LNCaP clone FGC (cell line): ENCODE measurements at places on chromosomes 2 and 18.

GRCh38 chr2:42567806-42568400 lies 529 bp upstream of the MTA3 start:
- DNase-seq, result no peak

GRCh38 chr2:39737661-39738060 lies 41.4 kb downstream of the THUMPD2 start:
- no peak for DNase-seq

DNA sequence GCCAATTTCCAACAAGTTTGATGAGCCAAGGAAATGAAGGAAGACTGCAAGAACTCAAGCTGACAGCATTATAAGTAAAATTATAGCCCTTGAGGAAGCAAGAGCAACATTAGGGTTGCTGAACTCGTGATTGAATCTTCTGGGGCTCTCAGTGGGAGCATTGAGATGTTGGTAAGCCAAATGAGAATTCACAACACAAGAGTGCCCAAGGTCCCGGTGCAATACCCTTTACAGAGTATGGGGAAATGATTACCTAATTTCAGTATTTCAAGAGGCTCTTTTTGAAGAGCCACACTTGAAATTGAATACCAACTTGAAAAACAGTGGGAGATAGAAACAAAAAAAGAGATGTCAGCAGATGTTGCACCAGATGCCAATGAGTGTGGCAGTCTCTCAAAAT lies 554.5 kb downstream of the STK39 start:
- DNase-seq, result no peak

- no peak for DNase-seq
Observed at GRCh38 chr2:241733391-241734207, 831 bp upstream of the D2HGDH start.

- no peak for DNase-seq
Observed at GRCh38 chr2:191291471-191291870, 46.3 kb downstream of the MYO1B start.

DNA sequence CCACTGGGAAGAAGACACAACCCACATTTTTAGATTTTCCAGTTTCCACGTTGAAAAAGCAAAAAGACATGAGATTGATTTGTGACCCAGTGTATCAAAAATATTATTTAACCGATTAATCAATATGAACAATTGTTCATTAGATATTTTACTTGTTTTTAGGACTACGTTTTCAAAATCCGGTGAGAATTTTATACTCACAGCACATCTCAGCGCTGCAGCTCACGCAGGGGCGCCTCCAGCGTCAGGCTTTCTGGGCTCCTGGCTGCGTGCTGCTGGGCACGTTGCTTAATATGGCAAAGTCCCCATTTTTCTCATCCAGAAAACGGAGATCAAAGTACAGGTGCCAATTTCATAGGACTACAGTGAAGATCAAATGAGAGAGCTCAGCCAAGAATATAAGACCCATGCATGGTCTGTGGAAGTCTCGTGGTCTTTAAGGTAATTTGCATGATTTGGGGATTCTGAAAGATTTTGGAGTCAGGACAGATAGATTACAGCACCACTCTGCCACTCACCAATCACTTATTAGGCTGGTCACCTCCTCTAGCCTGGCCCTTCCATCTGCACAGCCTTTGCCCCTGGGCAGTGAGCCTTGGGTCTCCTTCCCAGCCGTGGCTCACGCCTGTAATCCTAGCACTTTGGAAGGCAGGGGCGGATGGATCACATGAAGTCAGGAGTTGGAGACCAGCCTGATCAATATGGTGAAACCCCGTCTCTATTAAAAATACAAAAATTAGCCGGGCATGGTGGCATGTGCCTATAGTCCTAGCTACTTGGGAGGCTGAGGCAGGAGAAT lies 36.2 kb downstream of the PTPN18 start:
- no peak for DNase-seq

DNA sequence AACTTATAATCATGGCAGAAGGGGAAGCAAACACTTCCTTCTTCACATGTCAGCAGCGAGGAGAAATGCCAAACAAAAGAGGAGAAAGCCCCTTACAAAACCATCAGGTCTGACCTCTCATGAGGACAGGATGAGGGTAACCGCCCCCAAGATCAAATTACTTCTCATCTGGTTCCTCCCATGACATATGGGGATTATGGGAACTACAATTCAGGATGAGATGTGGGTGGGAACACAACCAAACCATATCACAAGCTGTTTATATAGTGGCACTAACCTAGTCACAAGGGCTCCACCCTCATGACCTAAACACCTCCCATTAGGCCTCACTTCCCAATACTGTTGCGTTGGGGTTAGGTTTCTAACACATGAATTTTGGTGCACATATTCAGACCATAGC lies 110.0 kb downstream of the OSBPL6 start:
- no peak for DNase-seq

DNA sequence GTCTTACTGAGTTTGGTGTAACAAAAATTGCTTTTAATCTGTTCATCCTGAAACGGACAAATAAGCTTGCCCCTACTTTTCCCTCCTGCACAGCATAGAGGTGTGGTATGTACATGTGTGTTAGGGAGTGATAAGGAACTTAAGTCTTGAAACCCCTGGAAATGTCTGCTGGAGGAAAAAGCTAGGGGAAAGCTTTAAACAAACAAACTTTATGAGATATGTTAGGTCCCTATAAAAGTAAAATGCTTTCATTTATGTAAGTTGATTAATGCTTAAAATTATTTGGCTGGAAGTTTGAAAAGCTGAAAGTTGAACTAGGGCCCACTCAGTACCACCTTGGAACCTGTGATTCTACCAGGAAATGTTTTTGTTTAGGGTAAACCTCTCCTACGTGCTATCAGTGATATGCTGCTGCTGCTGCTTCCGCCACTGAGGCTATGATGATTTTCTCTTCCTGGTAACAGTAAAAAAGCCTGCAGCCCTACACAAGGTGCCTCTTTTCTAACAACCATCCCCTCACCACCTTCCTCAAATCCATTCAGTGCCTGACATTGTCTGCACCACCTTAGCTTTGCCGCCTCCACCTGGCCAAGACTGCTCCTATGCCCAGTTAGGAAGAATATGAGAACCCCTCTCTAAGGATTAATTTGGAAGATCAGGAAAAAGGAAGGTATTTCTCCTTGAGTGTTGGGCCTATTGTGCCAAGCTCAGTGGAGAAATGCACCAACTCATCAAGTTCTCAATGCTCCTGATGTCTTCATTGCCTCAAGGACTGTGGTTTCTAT lies 2.5 kb upstream of the YES1 start:
- DNase-seq, result no peak

- DNase-seq, result no peak
Observed at GRCh38 chr18:36532394-36532793, 234.9 kb downstream of the FHOD3 start.
